NCI-H1092 treated with DMSO at 0.1 percent for 48 hours (cell line): ENCODE measurements at places on chromosomes 3 and 15.

DNA sequence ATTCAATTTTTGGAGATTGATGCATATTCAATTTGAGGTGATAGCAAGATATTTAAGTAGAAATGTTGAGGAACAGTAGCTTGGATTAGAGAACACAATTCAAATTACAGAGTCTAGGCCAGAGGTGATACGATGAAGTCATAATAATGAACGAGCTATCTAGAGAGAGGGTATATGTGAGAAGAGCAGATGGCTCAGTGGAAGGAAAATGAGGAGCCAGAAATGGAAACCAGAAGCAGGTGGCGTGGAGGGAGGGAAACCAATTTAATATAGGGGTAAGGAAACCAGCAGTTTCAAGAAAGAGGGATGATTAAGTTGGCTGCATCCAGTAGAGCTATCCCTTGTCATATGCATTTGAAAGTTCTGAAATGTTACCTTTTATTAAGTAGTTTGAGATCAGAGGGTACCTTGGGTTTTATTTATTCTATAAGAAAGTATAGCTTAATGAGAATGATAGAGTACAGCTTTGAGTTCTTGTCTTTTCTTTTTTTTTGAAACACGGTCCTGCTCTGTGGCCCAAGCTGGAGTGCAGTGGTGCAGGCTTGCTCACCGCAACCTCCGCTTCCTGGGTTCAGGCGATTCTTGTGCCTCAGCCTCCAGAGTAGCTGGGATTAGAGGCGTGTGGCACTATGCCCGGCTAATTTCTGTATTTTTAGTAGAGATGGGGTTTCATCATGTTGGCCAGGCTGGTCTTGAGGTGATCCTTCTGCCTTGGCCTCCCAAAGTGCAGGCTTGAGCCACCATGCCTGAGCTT lies 22.1 kb downstream of the NCK1 start:
- DNase-seq, result peak; percentile 51

- no peak for DNase-seq
Observed at GRCh38 chr15:36361351-36361870, 218.0 kb upstream of the CDIN1 start.

- DNase-seq, result no peak
Observed at GRCh38 chr3:173650596-173650995, 253.1 kb downstream of the NLGN1 start.

- DNase-seq, result no peak
Observed at GRCh38 chr3:154224866-154225265, 99.4 kb downstream of the DHX36 start.

GRCh38 chr3:129723558-129724324 lies 117.3 kb upstream of the PLXND1 start:
- DNase-seq, result no peak
